Stimulated activated CD4-positive, alpha-beta T cell treated with anti-CD3 and anti-CD28 coated beads, Interleukin-1b, Interleukin-23, amount 100 ng/mL, for 1 hour (primary cell): ENCODE measurements at places on chromosomes 16 and 17.

DNA sequence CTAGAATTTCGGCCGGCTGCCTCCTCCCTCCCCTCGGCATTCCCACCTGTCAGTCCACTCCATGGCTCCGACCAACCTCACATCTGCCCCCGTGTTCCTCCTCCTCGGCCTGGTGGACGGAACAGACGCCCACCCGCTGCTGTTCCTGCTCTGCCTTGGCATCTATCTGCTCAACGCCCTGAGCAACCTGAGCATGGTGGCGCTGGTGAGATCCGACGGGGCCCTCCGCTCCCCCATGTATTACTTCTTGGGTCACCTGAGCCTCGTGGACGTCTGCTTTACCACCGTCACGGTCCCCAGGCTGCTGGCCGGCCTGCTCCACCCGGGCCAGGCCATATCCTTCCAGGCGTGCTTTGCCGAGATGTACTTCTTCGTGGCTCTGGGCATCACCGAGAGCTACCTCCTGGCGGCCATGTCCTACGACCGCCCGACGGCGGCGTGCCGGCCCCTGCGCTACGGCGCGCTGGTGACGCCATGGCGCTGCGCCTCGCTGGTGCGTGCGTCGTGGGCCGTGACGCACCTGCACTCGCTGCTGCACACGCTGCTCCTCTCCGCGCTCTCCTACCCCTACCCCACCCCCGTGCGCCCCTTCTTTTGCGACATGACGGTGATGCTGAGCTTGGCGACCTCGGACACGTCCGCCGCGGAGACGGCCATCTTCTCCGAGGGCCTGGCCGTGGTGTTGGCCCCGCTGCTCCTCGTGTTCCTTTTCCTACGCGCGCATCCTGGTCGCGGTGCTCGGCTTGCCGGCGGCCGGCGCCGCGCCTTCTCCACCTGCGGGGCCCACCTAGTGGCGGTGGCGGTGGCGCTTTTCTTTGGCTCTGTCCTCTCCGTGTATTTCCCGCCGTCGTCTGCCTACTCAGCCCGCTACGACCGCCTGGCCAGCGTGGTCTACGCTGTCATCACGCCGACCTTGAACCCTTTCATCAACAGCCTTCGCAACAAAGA lies at the start of gene OR3A2:
TSS of gene OR3A2 (minus strand) at position 440 of the 948 bp plus-strand sequence.
- DNase-seq: no peak

DNA sequence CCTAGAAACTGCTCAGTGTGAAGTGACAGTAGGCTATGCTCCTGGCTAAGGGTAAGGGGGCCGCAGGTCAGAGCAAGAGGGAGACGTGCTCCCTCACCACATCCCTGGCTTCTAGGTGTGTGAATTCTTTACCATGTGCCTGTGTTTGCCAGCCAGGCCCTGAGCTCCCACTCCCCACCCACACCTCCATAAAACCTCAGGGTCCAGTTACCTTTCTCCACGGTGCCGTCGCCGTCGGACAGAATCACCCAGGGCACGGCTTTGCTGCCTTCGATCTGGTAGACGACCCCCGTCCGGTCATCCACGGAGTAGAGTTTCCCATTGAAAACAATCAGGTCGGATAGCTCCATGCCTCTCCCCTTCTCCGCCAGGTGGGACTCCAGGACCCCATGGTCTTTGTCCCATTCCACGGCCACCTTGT lies 12.8 kb downstream of the CANT1 start:
- no peak for DNase-seq

- no peak for DNase-seq
Measured at GRCh38 chr17:21160401-21160800, 33.6 kb downstream of the DHRS7B start.

GRCh38 chr16:35678-36305 lies 17.6 kb downstream of the POLR3K start:
- no peak for DNase-seq

- DNase-seq: no peak
Measured at GRCh38 chr17:3972931-3973330, 8.7 kb upstream of the ATP2A3 start.

- no peak for DNase-seq
Measured at GRCh38 chr16:53080345-53081031, 25.7 kb downstream of the CHD9 start.

DNA sequence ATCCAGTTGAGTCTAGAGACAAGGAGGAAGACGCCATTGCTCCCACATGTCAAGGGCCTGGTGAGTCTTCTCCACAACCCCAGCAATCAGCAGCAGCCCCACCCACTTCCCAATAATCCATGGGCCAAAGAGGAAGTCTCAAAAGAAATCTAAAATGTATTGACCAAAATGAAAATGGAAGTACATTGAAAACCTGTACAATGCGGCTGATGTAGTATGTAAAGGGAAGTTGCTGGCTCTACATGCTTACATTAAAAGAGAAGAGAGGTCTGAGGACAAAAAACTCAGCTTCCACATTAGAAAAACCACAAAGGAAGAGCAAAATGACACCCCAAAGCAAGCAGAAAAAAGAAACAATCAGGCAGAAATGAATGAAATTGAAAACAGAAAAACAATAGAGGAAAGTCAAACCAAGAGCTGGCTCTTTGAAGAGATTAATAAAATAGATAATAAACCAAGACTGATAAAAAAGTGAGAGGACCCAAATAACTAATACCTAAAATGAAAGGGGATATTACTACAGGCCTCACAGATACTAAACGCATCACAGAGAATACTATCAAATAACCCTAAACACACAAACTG lies 100.6 kb upstream of the METRNL start:
- DNase-seq: no peak

- no peak for DNase-seq
Measured at GRCh38 chr17:73257516-73257915, 4.2 kb downstream of the CPSF4L start.

GRCh38 chr17:17391668-17392370 lies 85.0 kb upstream of the MED9 start:
- DNase-seq: peak; percentile 29

DNA sequence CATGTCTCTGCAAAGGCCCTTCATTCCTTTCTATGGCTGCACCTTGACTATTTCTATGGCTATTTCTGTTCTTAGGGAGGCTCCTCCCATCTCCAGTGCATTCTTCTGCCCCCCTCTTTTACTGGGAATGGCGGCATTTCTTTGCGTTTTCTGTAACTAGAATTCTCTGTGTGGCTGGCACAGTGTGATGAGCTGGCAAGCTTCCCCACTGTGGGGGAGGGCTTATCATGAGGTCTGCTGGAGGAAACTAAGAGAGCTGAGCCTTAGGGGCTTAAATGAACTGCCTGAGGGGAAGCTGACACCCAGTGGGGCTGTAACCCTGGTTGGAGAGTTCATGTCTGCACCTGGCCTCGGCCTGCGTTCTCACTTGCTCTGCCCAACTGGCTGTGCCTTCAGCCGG lies 1.5 kb upstream of the CARD14 start:
- no peak for DNase-seq

GRCh38 chr17:79154446-79154845 lies 79.8 kb downstream of the ENGASE start:
- no peak for DNase-seq

GRCh38 chr17:29682054-29682453 lies 59.3 kb upstream of the CORO6 start:
- DNase-seq: no peak

DNA sequence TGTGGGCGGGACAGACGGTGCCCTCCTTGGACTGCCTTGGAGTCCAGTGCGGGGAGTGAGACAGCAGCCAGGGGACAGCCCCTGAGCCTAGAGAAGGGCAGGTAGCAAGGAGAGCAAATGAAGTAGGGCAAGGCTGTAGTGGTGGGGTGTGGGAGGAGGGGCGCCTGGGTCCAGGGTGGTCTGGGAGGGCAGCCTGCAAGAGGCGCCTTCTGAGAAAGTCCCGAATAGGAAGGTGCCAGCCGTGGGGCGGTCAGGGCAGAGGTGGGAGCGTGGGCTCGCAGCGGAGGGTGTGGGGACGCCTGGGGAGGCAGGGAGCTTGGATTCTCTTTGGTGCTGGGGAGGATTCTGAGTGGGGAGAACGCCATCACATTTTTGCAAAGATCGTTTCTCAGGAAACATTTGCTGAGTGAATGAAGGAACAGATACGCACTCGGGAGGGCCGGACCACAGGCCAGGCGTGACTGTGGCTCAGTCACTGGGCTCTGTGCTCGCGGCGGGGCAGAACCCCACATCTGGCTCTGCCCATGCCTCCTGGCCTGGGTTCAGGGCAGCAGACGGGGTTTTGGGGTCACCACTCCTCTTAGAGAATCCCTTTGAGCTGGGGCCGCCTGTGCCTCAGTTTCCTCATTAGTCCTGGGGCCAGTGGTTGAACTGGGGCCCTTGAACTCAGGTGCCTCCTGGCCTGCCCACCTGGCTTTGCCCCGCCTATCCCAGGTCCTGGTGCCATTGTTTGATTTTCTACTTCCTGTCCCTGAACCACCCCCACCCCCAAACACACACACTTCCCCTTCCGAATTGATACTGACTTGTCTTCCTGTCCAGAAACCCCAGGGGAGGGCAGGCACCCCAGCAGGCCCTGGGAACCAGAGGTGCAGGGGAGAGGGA lies 4.2 kb downstream of the SNN start:
- DNase-seq: no peak

GRCh38 chr16:58243528-58244004 lies 45.7 kb upstream of the CSNK2A2 start:
- no peak for DNase-seq

DNA sequence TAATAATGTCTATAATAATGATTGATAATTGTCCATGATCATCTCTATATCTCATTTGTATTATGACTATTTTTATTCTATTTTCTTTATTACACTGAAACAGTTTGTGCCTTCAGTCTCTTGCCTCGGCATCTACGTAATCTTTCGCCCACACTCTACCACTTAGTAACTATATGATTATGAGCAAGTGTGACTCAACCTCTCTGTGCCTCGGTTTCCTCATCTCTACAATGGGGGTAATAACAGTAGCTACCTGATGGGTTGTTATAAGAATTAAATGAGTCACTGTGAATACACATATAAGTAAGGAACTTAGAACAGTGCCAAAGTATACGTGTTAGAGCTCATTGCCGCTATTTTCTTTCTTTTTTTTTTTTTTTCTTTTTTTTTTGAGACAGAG lies 3.7 kb upstream of the SLC16A11 start:
- no peak for DNase-seq

- DNase-seq: no peak
Measured at GRCh38 chr17:55576237-55576995, 65.2 kb upstream of the SMIM36 start.

GRCh38 chr17:31096106-31096436 lies 1.3 kb downstream of the NF1 start:
- no peak for DNase-seq

DNA sequence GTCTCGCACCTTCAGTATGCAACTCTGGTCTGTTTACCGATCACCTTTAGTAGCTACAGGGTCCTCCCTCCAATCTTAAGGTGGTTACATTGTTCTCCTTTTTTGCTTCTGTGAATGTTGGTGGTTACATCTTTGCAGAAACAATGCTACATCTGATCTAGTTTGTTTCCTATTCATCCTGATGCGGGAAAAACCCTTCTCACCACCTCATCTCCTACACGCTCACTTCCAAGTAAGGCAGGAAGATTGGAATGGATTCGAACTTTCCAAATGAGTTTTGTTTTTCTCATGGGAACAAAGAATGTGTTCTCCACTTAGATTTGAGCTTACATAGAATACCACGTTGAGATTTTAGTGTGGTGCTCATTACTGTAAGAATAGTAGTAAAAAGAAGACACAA lies 14.5 kb downstream of the ZC3H18 start:
- no peak for DNase-seq

DNA sequence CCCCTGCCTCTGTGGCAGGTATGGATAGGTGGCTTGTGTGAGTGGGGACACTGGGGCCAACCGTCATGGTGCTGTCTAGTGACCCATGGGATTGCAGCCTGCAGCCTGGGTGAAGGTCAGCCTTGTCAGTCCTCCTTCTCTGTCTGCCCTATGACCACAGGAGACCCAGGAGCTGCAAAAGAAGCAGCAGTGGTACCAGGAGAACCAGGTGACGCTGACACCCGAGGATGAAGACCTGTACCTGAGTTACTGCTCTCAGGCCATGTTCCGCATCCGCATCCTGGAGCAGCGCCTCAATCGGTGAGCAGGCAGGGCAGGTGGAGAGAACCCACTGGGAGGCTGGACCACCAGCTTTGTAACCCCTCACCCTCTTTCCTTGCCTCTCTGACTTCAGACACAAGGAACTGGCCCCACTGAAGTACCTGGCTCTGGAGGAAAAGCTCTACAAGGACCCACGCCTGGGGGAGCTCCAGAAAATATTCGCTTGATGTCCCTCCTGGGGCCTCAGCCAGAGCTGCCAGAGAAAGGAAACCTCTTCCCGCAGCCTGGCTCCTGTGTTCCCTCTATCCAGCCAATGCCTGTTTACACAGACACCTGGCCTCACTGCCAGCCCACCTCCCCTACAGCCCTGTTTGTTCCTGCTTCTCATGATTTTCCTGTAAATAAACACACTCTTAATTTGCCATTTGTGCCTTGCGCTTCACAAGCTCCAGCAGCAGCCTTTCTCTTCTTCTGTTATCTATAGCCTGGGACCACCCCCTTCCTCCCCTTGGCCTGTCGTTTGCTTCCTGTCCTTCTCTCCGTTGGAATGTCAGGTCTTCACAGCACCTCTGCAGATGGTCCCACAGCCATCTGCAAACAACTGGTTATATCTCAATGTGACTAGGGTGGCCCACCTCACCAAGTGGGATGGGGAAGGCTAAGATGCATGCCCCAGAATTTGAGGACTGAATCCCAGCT lies 4.5 kb upstream of the KATNB1 start:
- no peak for DNase-seq

- DNase-seq: no peak
Measured at GRCh38 chr16:49651996-49652395, 203.9 kb downstream of the ZNF423 start.

DNA sequence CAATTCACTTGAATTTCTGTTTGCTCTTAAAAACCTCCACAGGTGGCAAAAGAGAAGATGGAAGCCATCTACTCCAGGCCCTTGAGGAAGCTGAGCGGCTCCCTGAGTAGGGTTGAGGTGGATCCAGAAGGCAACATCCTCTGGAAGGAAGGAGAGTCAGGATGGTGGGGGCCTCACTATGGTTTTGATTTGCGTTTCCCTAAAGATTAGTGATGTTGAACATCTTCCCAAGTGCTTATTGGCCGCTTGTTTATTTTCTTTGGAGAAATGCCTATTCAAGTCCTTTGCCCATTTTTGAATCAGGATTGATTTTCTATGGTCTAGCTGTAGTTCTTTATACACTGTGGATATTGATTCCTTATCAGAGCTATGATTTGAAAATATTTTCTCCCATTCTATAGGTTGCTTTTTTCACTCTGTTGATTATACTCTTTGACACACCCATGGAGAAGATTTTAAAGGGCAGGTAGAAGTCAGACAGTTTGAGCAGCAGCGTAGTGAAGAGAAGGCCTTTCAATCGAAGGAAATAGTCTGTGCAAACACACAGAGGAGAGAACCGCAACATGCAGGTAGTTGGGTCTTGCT lies 58.6 kb downstream of the WSB1 start:
- DNase-seq: no peak

- DNase-seq: peak; percentile 18
Measured at GRCh38 chr17:31842195-31843069, 16.6 kb downstream of the COPRS start.

GRCh38 chr16:56275076-56275475 lies 83.8 kb downstream of the GNAO1 start:
- DNase-seq: no peak
